ENCODE measurements at places on chromosomes 6 and 20.

GRCh38 chr20:1423625-1424106 lies 30.8 kb upstream of the FKBP1A start:
- no peak for DNase-seq

DNA sequence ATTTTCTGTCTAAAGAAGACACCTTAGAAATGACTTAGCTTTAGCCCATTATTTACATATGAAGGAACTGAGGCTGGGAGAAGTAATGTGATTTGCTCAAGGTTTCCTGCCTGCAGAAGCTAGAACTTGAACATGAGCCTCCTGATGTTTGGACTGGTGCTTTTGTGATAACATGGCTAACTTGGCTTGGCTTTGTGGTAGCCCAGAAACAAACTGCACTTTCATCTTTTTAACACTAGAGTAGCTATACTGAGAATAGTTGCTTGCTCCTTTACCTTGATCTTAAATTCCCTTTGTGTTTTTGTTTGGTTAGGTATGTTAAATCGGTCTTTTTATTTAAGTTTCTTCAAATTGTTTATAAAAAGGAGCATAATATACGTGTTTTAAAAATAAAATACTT lies 163.5 kb upstream of the MANEA start:
- DNase-seq = no peak

DNA sequence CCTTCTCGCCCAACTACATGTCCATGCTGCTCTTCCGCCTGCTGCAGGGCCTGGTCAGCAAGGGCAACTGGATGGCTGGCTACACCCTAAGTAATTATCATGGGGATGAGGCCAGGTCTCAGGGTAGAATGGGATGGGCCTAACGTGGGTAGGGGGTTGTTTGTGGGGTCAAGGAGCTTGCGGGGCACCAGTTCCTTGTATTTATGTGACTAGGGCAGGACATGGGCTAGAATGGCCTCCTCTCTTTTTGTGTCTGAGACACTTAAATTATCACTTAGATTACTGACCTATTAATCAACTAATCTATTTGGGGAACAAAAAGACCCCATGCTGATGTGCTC lies 10.7 kb downstream of the SLC22A1 start:
- no peak for DNase-seq

DNA sequence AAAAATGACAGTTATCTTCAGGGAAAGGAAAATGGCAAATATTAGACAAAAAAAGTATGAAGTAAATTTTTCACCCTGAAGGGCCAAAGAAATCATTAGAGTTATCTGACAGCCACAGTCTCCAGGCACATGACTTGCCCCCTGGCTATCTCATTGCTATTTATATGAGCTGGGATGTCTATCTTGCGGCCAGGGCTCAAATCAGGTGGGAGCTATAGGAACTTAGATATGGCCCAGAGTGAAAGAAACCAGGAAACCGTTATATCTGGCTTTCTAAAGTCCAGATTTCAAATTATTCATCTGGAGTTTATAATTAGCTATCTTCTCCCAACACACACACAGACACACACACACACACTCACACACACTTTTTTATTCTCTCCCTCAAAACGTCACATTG lies 135.3 kb upstream of the EEF1E1 start:
- DNase-seq = no peak

GRCh38 chr20:49405696-49406095 lies 76.8 kb downstream of the KCNB1 start:
- DNase-seq = no peak

DNA sequence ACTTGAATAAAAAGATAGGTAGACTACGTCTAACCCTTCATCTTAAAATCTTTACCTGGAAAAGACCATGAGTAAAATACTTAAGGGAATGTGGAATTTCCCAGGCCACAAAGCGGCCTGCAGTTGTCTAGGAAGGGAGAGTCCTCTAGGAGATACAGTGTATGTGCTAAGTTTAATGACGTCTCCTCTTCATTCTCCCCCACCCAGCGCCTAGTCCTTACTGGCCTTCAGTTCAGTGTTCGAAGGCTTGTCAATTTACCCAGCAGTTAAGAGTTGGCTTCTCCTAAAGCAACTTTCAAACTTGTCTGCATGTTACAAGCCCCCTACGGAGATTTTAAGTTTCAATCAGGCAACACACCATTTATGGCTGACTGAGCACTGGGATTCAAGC lies 35.2 kb downstream of the HFE start:
- DNase-seq = no peak

DNA sequence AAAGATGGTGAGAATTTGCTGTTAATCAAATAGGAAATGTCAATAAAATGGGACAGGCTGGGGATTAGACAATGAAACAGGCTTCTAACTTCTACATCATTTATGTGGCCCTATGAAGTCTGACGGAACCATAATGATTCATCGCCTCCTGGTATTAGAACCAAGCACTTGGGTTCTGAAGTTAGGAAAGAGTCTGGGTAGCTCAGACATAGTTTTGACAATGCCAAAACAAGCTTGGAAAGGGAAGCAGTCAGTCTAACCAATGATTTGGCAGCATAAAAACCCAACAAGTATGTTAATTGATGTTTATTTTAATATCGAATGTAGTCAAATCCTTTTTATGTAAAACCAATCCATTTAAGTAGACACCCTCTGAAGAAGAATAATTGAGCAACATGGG lies 160.8 kb upstream of the RSPO3 start:
- DNase-seq = no peak

- DNase-seq = no peak
Measured at GRCh38 chr20:59585714-59586409, 18.5 kb upstream of the PHACTR3 start.

DNA sequence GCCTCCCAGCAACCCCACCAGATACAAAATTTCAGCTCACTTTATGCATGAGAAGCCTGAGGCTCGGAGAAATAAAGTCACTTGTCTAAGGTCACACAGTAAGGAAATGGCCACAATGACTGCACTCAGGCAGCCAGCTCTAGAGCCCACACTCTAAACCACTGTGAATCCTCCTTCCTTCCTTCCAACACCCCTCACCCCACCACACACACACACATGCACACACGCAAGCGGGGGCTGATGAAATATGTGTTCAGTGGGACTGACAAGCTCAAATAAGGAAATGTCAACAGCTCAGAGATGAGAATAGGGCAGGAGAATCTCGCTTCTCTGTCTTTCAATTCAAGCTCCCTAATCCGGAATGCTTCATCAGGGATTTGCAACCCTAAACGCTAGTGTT lies 6.0 kb upstream of the BPIFA1 start:
- DNase-seq = no peak

GRCh38 chr20:54665812-54666211 lies 190.4 kb downstream of the DOK5 start:
- DNase-seq = no peak

GRCh38 chr6:2684103-2684749 lies 66.5 kb downstream of the MYLK4 start:
- no peak for DNase-seq

GRCh38 chr6:123518441-123519188 lies 118.1 kb downstream of the TRDN start:
- DNase-seq = no peak

GRCh38 chr6:14930366-14930989 lies 315.4 kb upstream of the JARID2 start:
- DNase-seq = no peak

DNA sequence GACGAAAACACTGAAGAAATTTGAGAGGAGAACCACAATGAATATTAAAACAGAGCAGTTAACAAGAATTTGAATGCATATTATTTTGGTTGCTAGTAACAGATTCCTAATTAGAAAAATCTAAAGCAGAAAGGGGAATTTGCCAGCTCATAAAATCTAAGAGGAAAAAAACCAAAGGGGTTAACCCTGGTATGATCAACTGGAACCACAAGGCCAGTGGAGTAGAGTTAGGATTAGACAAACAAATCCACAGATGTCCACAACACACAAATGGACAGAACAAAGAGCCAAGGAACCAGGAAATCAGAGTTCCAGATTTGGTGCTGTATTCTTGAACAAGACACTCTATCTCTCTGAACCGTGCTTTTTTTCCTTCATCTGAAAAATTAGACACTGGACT lies 195.0 kb downstream of the TASP1 start:
- no peak for DNase-seq

DNA sequence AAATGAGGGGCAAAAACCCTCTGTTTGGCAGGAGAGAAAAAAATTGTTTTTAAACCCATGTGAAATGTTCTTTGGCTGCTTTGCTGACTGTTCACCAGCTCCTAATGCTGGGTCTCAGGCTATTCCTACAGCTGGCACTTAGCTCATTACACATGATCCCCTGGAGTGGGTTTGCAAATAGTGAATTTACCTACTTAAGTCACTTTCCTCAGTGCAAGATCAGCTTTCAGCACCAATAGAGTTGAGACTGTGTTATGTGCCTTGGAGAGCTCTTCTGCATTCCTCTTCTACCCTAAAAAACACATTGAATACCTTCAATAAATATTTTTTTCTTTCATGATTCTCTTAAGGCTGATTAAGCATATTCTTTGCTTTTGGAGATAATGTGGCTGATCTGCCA lies 58.4 kb upstream of the PRDM1 start:
- DNase-seq = no peak

GRCh38 chr6:132612449-132613108 lies 11.5 kb downstream of the TAAR2 start:
- no peak for DNase-seq

GRCh38 chr6:33607784-33608161 lies 13.3 kb upstream of the ITPR3 start:
- no peak for DNase-seq

DNA sequence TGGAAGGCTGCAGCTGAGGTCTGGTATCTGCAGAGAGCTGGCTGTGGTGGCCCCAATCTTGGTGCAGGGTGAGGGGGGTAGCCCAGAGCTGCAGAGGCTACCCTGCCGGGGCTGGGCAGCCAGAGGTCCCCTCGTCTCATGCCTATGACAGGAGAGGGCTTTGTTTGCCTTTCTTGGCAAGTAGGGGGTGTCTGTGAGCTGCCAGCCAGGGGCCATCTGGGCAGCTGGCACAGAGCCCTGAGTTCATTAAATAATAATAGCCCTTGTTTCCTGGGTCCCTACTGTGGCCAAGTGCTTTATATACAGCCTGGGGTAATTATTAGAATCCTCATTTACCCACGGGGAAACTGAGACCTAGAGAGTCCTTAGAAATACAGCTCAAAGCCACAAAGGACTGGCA lies 66.6 kb downstream of the EZR start:
- peak; percentile 75 for DNase-seq

DNA sequence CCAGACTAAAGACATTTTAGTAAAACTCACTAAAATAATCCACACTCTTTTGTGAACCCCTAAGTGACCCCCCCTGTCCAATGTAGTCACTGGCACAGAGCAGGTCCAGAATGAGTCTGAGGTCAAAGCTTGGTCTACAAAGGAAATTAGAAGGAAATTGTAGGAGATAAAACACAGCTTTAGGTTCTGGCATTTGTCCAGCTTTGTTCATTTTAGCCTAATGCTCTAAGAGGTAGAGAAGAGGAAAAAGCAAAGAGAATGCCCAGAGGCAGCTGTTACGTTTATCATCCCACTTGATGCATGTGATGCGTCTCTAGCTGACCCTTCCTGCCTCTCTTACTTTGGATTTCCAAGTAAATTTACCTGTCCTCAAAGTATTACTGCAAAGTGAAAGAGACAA lies 62.5 kb downstream of the CNKSR3 start:
- DNase-seq = no peak

- DNase-seq = no peak
Measured at GRCh38 chr20:10781526-10781925, 107.7 kb upstream of the JAG1 start.

- DNase-seq = no peak
Measured at GRCh38 chr6:3585320-3585935, 128.6 kb upstream of the SLC22A23 start.

- no peak for DNase-seq
Measured at GRCh38 chr20:57647006-57647932, 27.0 kb upstream of the ZBP1 start.

- no peak for DNase-seq
Measured at GRCh38 chr6:128463942-128464341, 56.5 kb downstream of the PTPRK start.

- no peak for DNase-seq
Measured at GRCh38 chr6:57469072-57469471, 151.6 kb downstream of the PRIM2 start.

GRCh38 chr6:4179960-4180651 lies 44.7 kb upstream of the ECI2 start:
- DNase-seq = no peak

DNA sequence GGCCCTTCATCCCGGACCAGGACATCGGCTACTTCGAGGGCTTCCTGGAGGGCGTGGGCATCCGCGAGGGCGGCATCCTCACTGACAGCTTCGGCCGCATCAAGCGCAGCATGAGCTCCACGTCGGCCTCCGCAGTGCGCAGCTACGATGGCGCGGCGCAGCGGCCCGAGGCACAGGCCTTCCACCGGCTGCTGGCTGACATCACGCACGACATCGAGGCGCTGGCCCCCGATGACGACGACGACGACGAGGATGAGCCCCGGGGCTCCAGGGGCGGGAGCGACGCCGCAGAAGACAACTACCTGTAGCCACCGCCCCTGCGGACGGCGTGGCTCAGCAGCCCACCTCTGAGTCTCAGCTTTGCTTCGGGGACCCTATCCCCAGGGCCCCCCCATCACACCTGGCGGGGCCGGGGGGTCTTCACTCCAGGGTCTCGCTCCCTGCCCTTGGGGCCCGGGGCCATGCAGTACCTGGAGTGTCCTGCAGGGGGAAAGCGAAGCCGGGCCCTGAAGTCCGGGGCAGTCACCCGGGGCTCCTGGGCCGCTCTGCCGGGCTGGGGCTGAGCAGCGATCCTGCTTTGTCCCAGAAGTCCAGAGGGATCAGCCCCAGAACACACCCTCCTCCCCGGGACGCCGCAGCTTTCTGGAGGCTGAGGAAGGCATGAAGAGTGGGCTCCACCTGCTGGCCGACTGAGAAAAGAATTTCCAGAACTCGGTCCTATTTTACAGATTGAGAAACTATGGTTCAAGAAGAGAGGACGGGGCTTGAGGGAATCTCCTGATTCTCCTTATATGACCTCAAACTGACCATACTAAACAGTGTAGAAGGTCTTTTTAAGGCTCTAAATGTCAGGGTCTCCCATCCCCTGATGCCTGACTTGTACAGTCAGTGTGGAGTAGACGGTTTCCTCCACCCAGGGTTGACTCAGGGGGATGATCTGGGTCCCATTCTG lies 20.8 kb upstream of the HCK start:
- peak; percentile 84 for DNase-seq

DNA sequence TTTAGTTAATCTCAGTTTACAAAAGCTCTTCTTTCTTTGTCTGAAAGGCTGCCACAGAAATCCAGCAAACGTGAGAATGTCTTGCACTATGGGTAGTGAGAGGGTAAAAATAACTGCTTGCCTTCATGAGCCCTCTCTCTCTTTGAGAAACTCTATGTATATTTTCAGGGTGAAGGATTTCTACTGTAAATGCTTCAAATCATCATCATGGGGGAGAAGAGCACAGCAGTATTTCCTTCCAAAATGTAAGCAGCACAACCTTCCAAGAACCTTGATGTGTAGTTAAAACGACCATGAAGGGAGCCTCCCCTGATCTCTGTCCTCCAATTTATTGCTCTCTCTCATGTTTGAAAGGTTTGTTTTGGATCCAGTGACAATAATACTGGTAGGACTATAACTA lies 141.3 kb upstream of the CENPW start:
- DNase-seq = no peak

GRCh38 chr6:138082232-138082631 lies 25.0 kb downstream of the PERP start:
- DNase-seq = no peak

GRCh38 chr6:107704347-107705013 lies 119.6 kb downstream of the SCML4 start:
- no peak for DNase-seq

GRCh38 chr20:54139188-54139587 lies 34.6 kb downstream of the CYP24A1 start:
- no peak for DNase-seq
